Placental pericyte (primary cell): ENCODE measurements at places on chromosomes 16 and 17. TPM values are rescaled to one million over a fixed set of nuclear protein-coding genes. Genes with fewer than 3 reads are reported as not detected.

Gene REXO5
- 2.8 and 9.2 TPM in 2 replicates for total RNA-seq

Gene KRTAP2-3
- 0.72 TPM in 1 of 2 replicates, not detected in the other for total RNA-seq

Gene CAVIN1
- 437 and 1,037 TPM in 2 replicates for total RNA-seq

Gene NKD1
- 0.14 TPM in 1 of 2 replicates, not detected in the other for total RNA-seq

Gene ZPBP2
- not detected in 2 replicates for total RNA-seq
